ENCODE measurements at places on chromosomes 5 and 9.

DNA sequence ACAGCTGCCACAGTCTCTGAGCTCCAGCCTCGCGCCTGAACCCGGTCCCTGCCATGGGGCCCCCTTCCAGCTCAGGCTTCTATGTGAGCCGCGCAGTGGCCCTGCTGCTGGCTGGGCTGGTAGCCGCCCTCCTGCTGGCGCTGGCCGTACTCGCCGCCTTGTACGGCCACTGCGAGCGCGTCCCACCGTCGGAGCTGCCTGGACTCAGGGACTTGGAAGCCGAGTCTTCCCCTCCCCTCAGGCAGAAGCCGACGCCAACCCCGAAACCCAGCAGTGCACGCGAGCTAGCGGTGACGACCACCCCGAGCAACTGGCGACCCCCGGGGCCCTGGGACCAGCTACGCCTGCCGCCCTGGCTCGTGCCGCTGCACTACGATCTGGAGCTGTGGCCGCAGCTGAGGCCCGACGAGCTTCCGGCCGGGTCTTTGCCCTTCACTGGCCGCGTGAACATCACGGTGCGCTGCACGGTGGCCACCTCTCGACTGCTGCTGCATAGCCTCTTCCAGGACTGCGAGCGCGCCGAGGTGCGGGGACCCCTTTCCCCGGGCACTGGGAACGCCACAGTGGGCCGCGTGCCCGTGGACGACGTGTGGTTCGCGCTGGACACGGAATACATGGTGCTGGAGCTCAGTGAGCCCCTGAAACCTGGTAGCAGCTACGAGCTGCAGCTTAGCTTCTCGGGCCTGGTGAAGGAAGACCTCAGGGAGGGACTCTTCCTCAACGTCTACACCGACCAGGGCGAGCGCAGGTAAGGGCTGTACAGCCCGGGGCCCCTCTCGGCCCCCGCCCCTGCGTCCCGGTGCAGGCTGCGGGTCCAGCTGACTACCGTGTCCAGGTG is 509 bp downstream of the LVRN start:
- no peak for DNase-seq

- no peak for DNase-seq
Observed at GRCh38 chr5:52481201-52481600, 306.5 kb upstream of the ITGA1 start.

- no peak for DNase-seq
Observed at GRCh38 chr5:61329550-61330128, 2.4 kb upstream of the ZSWIM6 start.

DNA sequence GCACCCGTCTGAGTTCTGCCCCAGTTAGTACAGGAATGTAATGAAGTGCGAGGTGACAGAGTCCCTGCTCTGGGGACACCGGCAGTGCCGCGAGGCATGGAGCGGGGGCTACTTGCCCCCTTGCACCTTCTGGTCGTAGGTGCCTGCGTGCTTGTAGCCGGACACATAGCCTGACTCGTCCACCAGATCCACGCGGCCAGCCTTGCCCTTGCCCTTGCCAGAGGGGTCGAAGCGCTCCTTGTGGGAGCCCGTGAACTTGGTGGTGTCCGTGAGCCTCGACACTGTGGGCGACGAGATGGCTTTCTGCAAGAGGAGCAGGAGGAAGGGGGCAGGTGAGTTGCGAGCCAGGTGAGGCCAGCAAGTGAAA is 28.2 kb downstream of the TPPP start:
- no peak for DNase-seq

DNA sequence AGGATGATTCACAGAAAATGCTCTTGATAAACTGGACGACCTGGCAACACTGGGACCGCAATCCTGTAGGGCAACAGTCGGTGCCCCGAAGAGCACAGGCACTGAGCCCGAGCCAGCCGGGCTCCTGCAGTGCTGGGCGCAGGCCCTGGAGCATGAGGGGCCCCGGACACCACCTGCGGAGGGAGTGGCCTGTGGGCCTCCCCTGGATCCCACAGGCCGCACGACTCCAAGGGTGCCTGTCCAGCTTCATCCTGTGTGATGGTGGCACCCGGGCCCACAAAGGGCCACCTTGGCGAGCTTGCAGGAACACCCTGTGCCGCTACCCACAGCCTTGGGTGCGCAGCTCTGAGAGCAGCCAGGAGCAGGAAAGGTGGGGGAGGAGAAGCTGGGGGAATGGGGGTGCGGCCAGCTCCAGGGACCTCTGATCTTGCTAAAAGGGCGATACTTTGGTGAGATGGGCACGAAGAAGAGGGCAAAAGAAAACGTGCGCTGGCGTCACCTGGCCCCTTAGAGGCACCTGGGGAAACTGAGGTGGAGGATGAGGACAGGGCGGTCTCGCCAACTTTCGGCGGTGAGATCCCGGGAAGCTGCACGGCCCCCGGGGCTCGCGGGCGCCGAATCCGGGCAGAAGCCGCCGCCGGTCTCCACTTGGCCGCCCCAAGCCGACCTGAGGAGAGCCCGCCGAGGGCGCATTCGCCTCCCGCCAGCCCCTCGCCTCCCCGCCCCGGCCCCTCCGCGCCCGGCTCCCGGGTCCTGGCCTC is 722 bp downstream of the TBC1D9B start:
- no peak for DNase-seq
